NCI-H1092 treated with DMSO at 0.1 percent for 48 hours (cell line): ENCODE measurements at places on chromosomes 2 and 18.
A peak's percentile ranks its signal among the peaks of the same experiment; 100 is the strongest.

- DNase-seq = no peak
Observed at GRCh38 chr18:79559436-79559835, 120.2 kb upstream of the CTDP1 start.

GRCh38 chr2:67851016-67851415 lies 211.8 kb downstream of the C1D start:
- no peak for DNase-seq

GRCh38 chr2:197360744-197361156 lies 50.2 kb upstream of the ANKRD44 start:
- DNase-seq = no peak

DNA sequence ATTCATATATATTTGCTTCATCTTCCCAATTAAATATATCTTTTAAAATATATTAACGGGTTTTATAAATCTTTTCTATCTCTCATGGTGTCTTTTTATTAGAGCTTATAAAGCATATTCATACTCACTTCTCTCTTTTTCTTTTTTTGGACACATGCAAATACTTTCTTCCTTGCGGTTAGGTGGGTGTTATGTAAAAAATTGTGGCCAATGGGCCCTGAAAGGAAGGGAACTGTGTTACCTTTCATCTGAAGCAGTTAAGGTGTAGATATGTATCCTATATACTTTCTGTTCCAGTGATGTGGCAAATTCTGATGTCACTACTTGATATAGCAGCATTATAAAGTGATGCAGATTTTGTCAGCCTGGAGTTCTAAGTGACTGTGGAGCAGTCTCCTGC lies 714.5 kb downstream of the PLCL1 start:
- no peak for DNase-seq

- no peak for DNase-seq
Observed at GRCh38 chr2:39995005-39995737, 216.1 kb upstream of the THUMPD2 start.

- DNase-seq = no peak
Observed at GRCh38 chr2:130390460-130391057, 34.7 kb downstream of the PTPN18 start.

- no peak for DNase-seq
Observed at GRCh38 chr2:86570059-86570458, 6.8 kb upstream of the CHMP3 start.

DNA sequence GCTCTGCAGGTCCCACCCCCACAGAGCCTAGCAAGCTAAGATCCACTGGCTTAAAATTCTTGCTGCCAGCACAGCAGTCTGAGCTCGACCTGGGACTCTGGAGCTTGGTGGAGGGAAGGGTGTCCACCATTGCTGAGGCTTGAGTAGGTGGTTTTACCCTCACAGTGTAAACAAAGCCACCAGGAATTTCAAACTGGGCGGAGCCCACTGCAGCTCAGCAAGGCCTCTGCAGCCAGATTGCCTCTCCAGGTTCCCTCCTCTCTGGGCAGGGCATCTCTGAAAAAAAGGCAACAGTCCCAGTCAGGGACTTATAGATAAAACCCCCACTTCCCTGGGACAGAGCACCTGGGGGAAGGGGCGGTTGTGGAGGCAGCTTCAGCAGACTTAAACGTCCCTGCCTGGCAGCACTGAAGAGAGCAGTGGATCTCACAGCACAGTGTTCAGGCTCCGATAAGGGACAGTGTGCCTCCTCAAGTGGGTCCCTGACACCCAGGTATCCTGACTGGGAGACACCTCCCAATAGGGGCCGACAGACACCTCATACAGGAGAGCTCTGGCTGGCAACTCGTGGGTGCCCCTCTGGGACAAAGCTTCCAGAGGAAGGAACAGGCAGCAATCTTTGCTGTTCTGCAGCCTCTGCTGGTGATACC lies 20.0 kb upstream of the NEMP2 start:
- DNase-seq = no peak

DNA sequence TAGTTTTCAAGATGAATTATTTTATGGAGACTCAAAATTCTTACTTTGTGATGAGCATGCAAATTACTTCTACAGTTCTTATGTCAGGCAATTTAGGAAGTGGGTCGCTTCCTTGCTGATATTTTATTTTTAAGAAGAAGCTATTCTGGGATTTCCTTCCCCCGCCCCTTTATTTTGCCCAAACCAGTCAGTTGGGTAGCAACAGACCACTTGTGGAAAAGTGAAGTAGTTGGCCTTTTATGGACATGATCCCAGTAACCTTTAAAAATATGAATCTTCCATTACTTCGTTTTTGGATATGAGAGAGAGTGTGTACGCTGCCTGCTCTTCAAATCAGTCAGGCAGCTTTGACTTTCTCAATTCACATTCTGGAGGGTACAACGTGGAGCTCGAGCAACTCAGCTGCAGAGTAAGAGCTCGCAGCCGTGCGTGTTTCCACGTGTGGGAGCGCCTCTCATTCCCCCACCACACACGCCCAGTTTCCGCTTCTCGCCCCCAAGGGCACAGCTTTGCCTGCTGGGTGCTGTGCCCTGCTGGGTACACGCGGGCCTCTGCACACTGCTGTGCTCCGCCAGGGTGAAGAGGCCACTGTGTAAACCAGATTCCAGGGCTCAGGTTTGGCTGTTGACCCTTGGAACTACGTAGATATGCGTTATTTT lies 92.6 kb downstream of the ITGB1BP1 start:
- no peak for DNase-seq

DNA sequence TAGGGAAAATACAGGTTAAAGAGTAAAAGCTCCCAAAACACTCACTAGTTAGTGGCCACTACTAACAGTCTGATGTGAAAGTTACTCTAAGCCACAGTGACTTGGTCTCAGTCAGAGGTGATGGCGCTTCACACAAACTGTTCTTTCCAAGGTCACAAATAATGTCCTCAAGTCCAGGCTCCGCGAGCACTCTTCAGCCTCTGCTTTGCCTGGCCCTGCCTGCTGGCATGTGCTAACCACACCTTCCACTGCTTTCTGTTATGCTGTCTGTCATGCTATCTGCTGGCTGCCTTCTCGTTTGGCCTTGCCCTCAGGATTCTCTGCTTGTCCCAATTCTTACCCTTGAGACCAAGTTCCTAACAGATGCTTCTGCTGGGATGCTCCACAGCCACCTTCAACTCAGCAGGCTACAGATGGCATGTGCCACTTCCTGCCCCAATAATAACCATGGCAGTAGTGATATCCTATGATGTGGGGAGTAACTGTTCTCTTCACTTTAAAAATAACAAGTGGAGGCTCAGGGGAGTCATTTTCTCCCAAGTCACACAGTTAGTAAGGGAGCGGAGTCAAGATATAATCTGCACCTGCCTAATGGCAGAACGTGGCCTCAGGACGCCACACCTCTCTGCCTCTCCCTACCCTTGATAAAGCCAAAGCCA lies 75.7 kb downstream of the ZAP70 start:
- no peak for DNase-seq

DNA sequence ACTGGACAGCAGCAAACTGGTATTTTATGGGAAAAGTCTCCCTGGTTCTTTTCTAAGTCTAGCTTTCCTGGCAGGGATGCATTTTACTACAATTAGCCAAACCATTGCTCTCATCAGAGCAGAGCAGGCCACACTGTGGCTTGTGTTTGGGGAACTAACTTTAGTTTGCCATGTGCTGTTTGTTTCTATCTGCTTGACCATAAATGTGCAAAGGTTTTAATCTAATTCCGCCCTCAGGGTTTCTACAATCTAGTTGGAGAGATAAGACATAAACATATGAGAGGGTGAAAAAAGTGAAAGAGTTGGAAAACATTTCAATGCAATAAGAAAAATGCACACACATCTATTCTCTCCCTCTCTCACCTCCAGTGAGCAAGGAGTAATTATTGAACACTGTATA lies 86.9 kb upstream of the MAPK4 start:
- DNase-seq = no peak

GRCh38 chr2:218162814-218163213 lies 3.9 kb downstream of the CXCR1 start:
- no peak for DNase-seq

DNA sequence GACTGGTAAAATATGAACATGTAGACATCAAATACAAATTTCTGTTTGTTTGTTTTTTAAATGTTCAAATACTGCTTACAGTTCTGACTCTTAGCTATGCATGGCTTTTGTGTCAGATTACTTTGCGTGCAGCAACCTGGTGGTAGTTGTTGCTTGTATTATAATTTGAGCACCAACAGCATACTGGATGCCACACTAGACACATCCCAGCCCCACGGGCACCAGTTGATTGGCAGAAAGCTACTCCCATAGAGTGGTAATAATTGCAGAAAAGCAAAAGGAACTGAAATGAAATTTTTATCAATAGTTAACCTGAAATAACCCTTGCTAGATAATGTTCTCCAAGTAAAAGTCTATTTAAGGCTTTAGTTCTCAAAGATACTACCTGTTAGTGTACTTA lies 91.6 kb downstream of the EHBP1 start:
- no peak for DNase-seq

- DNase-seq = peak; percentile 33
Observed at GRCh38 chr2:60998628-60999545, 18.6 kb upstream of the PEX13 start.

- no peak for DNase-seq
Observed at GRCh38 chr18:74682141-74682990, 84.7 kb downstream of the ZNF407 start.

- DNase-seq = peak; percentile 91
Observed at GRCh38 chr18:34281722-34282121, 57.0 kb upstream of the NOL4 start.

- DNase-seq = no peak
Observed at GRCh38 chr2:102064679-102065674, 73.2 kb downstream of the IL1R2 start.

- DNase-seq = no peak
Observed at GRCh38 chr18:11178951-11179549, 29.7 kb upstream of the PIEZO2 start.

- DNase-seq = no peak
Observed at GRCh38 chr18:55381277-55381676, 206.7 kb downstream of the TCF4 start.

- DNase-seq = no peak
Observed at GRCh38 chr2:230130668-230131364, 62.1 kb upstream of the SLC16A14 start.

GRCh38 chr2:235810252-235810651 lies 316.4 kb downstream of the AGAP1 start:
- no peak for DNase-seq

DNA sequence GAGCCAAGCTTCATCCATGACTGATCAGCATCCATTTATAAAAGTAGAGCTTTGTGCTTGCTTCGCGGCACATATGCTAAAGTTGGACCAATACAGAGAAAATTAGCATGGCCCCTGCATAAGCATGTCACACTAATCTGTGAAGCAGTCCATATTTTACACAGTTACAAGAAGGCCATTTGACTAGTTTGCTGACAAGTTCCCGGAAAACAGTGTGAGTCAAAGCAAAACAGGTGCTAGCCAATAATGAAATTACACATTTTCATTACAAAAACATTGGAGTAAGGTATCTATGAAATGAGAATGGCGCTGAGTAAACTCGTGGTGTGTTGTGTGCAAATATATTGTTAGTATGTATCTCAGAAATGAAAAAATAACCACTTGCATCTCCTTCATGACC lies 4.7 kb downstream of the ANKRD62 start:
- no peak for DNase-seq

- no peak for DNase-seq
Observed at GRCh38 chr2:217836901-217837491, 165.8 kb downstream of the TNS1 start.

GRCh38 chr2:75543446-75543845 lies 17.3 kb downstream of the EVA1A start:
- no peak for DNase-seq

- no peak for DNase-seq
Observed at GRCh38 chr2:88638743-88639142, 11.5 kb upstream of the EIF2AK3 start.

GRCh38 chr2:70181363-70181956 lies 9.4 kb downstream of the C2orf42 start:
- DNase-seq = no peak

DNA sequence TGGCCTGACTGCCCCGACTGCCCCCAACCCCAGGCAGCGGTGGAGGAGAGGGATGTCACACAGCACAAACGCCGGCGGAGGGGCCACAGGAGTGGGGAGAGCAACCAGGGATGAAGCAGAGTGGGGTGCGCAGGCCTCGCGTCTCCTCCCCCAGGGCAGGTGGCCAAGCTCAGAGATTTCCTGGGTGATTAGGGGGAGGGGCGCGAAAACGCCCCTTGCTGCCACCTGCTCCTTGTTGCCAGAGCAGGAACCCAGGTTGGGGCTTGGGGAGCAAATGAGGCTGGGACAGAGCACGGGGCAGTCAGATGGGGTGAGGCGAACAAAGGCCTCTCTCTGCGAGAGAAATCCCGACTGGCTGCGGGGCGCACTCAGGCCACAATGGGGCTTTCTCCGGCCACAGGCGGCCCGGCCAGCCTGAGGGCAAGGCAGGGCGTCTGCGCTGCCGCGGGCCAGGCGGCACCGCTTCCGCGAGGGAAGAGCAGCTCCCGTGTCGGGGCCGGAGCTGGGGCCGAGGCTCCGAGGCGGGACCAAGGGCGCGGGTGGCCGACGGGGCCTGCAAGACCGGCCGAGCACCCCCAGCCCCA lies 11.5 kb downstream of the TEX44 start:
- DNase-seq = peak; percentile 57

DNA sequence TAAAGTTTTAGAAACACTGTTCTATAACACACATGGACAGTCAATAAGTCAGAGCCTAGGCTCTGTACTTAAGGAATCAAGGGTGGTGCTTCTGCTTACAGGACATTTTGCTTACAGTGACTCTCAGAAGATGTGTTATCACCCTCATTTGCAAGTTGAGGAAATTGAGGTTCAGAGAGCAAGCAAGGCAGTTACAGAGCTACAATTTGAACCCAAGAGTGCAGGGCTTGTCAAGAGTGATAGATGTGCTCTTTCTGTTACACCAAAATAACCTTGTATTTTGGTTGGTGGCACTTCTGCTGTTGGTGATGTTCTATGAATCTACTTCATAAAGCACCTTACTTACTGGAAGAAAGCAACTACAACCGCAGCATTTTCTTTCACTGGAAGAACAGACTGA lies 170.2 kb downstream of the THADA start:
- DNase-seq = no peak

DNA sequence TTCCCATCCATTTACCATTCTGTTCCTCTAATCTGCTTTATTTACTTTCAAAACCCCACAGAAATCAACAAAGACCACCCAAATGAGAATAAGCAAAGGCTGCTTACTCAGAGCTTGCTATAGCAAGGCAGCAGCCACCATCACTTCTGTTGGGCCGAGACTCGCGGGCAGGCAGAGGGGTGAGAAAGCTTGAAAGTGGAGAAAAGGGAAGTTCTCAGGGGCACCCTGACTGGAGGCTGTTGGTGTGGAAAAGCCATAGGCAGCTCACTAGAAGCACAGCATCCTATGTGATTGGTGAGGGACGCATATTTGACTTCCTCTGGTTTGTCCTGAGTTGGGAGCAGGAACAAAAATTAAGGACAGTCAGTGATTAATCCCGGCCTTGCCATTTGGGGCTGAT lies 269.7 kb upstream of the THSD7B start:
- DNase-seq = no peak

DNA sequence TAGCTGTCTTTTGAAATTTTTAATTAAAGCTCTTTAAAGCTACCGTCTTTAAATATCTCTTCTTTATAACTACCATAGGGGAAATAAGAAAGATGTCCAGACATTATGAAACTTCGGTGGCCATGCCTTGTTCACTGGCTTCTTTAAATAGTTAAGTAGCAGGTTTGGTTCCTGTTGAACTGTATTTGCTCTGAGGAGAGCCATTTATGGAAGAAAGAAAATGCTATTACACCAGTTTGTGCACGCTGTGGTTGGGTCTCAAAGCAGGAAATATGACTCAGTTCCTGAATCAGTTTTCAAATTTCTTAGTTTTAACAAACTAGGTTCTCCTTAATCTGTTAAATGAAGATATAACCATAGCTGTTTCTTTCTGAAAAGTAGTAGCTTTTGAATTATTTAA lies 12.2 kb downstream of the ARPC2 start:
- DNase-seq = no peak

- no peak for DNase-seq
Observed at GRCh38 chr2:40332191-40332826, 119.6 kb downstream of the SLC8A1 start.
